ENCODE measurements at places on chromosomes 4 and X. TPM values are rescaled to one million over a fixed set of nuclear protein-coding genes. Genes with fewer than 3 reads are reported as not detected.

MAGEB1 gene
- not detected for total RNA-seq

TSPAN6 gene
- 205 TPM for total RNA-seq

TCEAL3 gene
- 12.0 TPM for total RNA-seq

FGF16 gene
- not detected for total RNA-seq

ADH1A gene
- not detected for total RNA-seq

PABPC1L2A gene
- total RNA-seq = not detected

PDE6B gene
- total RNA-seq = 19.5 TPM

TNMD gene
- not detected for total RNA-seq

NFKB1 gene
- 14.1 TPM for total RNA-seq

GPR82 gene
- total RNA-seq = not detected

SPANXB1 gene
- total RNA-seq = not detected

SH3D19 gene
- total RNA-seq = 38.3 TPM
